Heart left ventricle (tissue), 16 donors: ENCODE measurements at places on chromosomes 5 and 9. TPM values are rescaled to one million over a fixed set of nuclear protein-coding genes. Genes with fewer than 3 reads are reported as not detected.

The GOLPH3 gene
- total RNA-seq: 73.4 TPM

The FSTL4 gene
- not detected for total RNA-seq

The SLC46A2 gene
- not detected for total RNA-seq

DNA sequence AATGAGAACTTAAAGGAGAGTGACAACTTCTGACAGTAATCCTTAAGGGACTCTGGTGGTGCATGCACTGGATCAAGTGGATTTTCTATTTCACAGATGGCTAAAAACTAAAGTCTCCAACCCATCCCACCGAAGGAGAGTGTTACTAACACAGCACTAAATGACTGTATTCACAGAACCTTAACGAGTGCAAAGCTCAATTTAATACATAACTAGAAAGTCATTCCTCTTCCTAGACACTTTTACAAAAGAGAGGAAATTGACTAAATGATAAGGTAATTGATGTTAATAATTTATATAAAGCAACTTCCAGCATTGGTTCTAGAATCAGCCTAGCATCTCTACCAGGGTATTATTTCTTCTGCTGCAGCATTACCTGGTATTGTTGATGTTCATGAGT lies 189.8 kb downstream of the ADAMTS12 start:
- DNase-seq: no peak

GRCh38 chr5:17880869-17881268 lies 246.6 kb downstream of the TAF11L14 start:
- no peak for DNase-seq

- no peak for DNase-seq
These were observed 302 bp downstream of the LCN9 start for GRCh38 chr9:135663451-135663770.

- no peak for DNase-seq
These were observed 264.3 kb upstream of the ADCY2 start for GRCh38 chr5:7131680-7132079.

DNA sequence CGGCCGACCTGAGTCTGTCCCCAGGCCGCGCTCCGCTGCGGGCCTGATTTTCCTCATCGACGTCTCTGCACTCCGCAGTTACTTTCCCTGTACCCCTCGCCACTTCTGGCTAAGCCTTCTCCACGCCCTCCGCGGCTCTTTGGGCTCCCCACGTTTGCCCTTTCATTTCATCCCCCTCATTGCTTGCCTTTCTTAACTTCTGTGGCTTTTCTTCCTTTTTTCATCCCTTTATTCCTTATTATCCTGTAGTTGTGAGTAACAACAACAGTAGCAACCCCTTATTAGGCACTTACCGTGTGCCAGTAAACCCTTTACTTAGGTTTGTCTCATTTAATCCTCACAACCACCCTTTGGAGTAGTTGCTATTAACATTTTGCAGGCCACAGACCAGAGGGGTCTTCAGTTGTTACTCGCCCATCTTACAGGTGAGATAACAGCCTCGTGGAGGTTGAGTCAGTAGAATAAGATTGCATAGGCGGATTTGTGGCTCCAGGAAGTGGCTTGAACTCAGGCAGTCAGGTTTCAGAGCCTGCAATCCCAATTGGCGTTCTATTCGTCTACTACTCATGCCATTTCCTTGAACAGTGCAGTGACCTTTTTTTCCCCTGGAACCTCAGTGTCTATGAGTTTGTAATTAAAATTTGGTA lies 724 bp downstream of the TCERG1 start:
- DNase-seq: no peak

- no peak for DNase-seq
These were observed 28.4 kb downstream of the PAPPA start for GRCh38 chr9:116181853-116182610.

GRCh38 chr5:13658761-13659160 lies 285.7 kb downstream of the DNAH5 start:
- DNase-seq: no peak
